Activated CD8-positive, alpha-beta memory T cell treated with anti-CD3 and anti-CD28 coated beads for 4 hours (primary cell): ENCODE measurements at places on chromosomes 12 and 14.

DNA sequence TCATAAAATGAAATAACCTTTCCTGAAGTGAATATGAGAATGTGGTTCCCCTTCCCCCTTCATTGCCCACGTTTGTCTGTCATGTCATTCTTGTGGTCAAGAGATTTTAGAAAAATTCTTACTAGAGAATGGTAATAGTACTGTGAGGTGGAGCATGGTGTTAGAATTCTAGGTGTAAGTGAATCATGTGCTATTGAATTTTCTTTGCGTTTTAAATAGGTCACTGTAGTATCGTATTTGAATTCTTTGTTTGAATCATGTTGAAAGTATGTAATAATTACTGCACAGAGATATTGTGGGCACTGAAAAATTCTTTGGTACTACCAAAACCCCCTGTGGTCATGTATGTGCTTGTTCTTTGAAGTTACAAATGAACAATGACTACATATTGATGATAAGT is 49.9 kb downstream of the FUT8 start:
- DNase-seq, result no peak

DNA sequence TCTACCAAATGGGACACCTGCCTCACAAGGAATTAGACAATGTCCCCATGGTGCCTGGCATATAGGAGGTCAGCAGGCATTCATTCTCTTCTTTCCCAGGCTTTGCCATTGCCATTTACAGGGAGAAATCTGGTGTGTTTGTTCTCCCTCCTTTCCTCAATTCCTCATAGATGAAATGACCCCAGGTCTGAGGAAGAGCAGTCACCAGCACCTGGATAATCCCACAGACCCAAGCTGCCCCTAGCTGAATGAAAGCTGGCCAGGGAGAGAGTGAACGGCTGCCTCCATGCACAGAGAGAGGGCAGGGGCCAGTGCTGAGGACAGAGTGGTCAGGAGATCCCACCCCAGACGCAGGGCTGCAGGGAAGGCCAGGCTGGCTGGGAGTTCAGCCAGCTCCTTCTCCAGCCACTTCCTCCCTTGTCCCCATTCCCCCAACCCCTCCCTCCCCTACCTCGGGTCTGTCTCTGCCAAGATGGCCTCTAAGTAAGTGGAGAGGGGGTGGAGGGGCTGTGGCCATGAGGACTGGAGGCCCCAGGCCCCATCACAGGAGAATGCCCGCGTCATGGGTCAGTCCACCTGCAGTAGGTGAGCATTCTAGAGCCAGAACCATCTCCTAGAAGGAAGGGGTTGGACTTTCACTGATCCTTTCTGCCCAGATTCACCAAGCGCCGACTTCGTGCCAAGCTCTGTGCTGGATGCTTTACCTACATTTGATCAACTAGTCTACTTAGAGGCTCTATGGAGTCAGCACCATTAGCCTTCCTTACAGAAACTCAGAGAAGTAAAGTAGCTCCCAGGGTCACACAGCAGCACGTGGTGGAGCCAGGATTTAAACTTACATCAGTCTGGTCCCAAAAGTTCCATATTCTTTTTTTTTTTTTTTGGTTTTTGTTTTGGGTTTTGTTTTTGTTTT is 2.0 kb upstream of the KRT4 start:
- no peak for DNase-seq

DNA sequence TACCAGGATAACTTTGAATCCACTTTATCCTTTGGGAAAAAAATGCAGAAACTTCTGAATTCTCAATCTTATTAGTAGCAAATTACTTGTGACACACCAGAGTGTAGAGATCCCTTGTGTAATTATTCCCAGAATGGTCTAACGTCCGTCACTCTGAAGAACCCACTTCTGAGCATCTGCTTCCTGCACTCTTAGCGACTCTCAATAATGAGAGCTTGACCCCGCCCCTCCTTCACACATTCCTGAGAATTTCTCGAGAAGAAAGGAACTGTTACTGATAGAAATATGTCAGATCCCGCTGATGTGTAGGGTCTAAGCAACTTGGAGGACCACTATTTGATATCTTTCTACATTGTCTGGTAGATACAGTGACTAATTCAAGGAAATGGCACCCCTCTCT is 218.3 kb upstream of the PDZRN4 start:
- DNase-seq, result no peak

- DNase-seq, result no peak
These were observed 42.1 kb upstream of the SOCS2 start for GRCh38 chr12:93530358-93530757.

DNA sequence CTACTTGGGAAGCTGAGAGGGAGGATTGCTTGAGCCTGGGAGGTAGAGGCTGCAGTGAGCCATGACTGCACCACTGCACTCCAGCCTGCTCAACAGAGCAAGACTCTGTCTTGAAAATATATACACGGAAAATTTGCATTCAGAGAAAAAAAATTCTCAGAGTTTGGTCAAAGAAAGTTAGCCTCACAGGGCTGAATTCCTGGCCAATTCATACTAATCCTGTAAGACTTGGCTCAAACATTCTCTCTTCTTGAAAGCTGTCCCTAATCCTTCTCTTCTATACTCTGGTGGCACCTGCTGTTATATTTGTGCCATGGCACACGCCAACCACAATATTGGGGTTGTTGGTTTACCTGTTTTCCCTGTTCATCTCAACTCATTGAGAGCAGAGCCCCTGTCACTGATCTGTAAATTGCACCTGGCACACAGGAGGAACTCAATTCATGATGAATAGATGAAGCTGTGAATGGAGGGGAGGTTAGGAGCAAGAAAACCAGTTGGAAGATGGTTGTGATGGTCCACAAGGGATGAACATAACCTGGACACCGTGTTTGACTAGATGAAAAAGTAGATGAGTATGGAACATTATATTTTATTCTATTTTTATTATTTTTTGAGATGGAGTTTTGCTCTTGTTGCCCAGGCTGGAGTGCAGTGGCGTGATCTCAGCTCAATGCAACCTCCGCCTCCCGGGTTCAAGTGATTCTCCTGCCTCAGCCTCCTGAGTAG is 36.8 kb upstream of the SPTSSA start:
- no peak for DNase-seq

GRCh38 chr14:80609055-80609454 is 332.5 kb downstream of the CEP128 start:
- no peak for DNase-seq

DNA sequence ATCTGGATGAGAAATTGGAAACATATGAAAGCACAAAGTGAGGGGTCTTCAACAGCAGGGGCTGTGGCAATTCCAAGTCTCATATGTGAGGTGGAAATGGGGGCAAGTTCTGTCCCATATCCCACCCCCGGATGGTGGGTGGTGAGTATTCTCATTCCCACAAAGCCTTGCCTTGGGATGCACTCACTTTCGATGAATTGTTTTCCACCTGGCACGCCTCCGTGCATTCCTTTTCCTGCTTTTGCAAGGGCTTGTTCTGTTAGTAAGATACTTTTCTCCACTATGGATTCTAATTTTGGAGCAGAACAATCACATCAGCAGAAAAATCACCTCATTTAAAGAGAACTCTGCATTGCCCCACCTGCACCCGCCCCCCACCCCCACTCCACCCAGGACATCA is 3.1 kb downstream of the LACRT start:
- no peak for DNase-seq
